ENCODE measurements at places on chromosomes 1 and 21.

GRCh38 chr1:173410133-173410793 is 66.9 kb upstream of the PRDX6 start:
- DNase-seq = no peak

DNA sequence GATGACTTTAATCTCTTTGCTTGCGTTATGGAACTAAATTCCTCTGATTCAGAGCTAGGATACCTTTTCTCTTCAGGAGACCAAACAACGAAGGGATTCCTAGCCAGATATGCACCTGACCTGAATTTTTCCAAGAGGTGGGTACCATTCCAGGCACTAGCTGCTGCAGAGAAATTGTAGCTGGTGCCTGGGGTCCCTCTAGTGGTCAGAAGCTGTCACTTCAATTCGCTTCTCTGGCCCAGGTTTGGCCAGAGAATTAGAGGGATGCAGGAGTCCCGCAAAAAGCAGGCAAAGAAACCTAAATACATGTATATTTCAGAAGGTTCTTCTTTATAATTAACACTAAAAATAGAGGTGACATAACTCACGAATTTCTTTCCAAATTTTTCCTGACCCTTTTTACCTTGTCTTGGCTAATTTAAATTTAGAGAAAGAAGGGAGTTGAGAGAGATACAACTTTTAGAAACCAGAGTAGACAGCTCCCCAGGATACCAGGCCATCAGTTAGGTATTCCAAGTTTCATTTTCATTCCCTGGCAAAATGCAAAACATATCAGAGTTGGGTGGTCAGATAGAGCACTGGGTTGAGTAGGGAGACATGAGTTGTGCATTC is 9.6 kb downstream of the ACKR1 start:
- DNase-seq = peak; percentile 45

GRCh38 chr1:158017800-158018595 is 24.6 kb downstream of the KIRREL1 start:
- DNase-seq = no peak

DNA sequence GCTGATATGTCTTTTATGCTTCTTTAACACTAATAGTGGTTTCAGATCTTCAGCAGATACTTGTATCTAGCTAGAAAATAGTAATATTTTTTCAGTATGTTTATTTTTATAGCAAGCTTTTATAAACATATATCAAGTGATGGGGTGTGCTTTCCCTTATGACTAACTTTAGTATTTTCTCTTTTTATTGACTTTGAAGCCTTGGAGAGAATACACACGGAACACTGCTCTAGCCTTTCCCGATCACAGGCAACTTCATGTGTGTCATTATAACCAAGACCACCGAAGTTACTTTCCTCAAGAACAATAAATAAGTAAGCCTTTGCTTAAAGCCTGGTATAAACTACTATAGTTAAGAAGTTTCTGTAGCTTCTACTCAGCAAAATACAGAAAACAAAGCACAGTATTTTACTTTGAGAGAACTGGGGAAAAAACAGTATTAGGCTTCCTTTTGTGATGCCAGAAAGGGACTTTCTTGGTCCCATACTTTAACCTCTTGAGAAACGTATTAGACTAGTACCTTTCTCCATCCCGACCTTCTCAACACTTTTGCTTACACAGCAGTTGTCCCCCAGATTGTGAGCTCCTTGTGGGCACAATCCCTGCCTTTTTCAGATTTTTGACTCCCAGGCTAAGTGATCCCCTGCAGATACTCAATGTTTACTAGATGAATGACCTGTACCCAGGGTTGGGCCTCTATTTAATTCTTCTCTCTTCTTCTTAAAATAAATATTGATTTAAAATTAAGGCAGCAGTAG is 3.3 kb downstream of the ADSS2 start:
- no peak for DNase-seq

DNA sequence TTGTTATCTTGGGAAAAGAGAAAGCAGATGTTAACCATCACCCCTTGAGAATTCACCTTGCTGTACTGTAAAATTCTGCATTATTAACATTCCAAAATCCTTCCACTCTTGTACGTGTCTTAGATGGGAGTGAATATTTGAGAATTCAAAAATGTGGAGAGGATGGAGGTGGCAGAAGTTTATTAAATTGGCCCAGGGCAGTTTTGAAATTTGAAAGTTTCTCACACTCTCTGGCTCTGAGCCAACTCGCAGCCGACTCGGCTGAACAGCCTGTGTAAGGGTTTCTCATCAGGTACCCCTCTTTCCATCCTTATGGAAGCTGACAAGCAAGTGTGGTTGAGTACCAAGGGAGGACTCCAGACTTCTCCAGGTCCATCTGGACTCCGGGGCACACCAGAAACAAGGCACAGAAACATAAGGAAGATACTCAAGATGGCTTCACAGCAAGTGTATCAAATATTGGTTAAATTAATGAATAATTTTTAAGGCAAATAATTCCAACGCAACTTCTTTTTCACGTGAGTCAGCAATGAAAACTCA is 45.1 kb downstream of the RRAGC start:
- DNase-seq = no peak

- no peak for DNase-seq
Measured at GRCh38 chr1:94562519-94563260, 21.1 kb upstream of the F3 start.

DNA sequence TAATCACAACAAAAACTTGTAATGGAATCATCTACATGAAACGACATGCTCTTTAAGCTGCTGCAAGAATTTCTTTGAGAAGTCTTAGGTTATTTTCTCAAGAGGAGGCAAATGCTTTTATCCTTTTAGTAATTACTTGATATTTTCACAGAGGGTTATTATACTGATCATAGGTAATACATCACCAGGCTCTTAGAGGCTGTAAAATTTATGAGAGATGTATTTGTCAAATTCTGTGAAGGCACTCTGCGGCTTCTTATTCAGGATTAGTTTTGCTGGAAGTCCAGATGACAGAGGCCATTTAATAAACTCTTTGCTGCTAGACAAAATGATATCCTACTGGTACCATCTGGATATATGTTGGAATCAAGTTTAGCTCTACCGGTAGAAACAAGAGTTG is 624.3 kb upstream of the BRINP3 start:
- no peak for DNase-seq

DNA sequence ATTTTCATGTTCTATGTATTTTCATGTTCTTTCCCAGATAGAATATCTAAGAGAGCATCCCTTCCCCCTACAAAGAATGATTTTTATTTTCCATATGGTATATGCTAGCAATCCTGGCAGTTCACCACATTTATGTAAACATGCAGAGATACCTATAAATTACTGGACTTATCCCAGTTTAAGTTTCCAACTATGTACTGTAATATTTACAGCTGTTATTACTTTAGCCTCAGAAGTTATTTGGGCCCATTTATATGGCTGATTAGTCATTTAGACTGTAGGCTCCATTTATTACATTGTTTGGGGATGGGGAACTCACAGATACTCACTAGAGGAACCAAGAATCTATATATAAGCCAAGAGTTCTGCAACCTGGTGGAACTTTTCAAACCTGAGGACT is 84.8 kb upstream of the WARS2 start:
- no peak for DNase-seq

DNA sequence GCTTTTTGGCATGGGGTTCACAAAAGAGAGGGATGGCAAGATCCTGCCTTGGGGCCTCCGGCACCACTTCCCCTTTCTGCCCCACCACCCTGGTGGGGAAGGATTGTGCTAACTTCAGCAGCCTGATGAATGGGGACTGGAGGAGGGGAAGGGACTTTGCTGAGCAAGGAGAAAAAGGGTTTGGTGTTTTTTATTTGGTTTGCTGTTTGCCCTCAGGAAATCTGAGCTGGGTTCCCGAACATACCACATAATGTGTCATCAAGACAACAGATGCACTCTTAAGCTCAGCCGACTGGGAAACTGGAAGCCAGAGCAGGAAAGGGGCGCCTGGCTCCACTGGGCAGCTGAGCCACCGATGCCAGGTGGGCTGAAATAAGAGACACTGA is 19.8 kb downstream of the OLFML2B start:
- peak; percentile 57 for DNase-seq

DNA sequence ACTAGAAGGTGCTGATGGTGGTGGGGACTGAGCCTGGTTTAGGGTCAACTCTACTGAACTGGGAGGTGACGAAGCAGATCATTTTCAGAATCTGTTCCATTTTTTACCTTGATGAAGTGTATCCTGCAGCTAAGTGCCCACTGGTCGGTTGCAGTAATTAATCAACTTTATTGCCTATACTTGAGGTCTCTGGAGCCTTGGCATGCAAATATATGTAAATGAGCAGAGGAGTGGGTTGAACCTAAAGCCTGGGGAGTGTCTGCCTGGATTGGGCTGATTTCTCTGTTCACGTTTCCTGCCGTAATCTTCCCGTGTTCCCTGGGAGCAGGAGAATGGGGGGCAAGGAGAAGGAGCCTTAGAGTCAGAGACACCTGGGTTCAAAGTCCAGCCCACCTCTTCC is 286.8 kb downstream of the PTPRU start:
- DNase-seq = no peak

DNA sequence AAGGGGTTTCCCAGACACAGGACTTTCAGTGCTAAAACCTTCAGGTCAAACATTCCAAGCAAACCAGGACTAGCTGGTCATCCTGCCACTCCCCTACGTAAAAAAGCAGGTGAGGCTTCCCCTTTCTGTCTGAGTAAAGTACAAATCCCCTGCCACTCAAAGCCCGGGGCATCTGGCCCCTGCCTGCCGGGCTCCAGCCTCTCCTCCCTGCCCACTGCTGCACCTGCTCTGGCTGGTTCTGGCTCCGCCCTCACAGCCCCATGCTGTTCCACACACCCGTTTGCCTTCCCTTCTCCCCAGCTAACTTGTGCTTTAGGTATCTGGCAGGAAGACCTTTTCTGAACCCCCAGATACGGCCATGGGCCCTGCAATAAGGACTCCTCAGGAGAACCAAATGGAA is 23.3 kb upstream of the S100A7 start:
- DNase-seq = no peak

DNA sequence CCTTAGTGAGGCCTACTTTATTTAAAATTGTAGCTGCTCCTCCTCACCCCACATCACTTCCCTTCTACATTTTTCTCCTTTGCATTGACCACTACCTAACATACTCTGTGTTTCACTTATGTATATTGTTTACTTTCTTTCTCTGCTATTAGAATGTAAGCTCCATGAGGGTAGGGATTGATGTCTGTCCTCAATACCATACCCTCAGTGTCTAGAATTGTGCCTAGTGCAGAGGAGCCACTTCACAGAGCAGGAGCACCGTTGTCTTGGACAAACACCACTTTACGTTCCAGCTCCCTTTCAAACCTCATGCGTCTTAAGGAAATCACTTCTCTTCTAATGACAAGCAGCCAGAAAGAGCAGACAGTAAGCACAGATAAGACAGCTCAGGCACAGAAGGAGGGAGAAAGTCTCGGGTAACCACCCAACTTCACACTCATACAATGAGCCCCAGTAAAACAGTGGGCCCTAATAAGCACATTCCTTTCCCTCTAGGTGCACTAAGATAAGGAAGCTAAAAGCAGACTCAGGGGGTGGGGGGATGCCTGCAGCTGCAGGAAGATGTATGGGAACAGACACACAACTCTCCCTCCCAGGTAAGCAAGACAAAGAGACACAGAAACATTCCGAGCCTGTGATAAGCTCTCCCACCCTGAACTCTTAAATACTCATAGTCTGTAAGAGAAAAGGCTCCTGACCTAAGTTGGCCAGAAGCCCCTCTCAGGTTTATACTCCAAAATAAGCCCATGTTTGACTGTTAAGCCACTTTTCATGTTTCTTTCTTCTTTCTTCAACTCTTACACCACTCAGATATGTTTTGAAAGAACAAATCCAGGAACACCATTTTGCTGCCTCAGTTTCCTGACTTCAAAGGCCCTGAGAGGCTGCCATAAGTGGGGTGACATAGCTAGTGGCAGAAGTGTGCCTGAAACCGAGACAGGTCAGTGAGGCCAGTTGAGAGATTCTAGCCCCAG is 7.1 kb upstream of the PLEKHM2 start:
- DNase-seq = no peak

- no peak for DNase-seq
Measured at GRCh38 chr1:11530731-11531311, 51.9 kb downstream of the DISP3 start.

DNA sequence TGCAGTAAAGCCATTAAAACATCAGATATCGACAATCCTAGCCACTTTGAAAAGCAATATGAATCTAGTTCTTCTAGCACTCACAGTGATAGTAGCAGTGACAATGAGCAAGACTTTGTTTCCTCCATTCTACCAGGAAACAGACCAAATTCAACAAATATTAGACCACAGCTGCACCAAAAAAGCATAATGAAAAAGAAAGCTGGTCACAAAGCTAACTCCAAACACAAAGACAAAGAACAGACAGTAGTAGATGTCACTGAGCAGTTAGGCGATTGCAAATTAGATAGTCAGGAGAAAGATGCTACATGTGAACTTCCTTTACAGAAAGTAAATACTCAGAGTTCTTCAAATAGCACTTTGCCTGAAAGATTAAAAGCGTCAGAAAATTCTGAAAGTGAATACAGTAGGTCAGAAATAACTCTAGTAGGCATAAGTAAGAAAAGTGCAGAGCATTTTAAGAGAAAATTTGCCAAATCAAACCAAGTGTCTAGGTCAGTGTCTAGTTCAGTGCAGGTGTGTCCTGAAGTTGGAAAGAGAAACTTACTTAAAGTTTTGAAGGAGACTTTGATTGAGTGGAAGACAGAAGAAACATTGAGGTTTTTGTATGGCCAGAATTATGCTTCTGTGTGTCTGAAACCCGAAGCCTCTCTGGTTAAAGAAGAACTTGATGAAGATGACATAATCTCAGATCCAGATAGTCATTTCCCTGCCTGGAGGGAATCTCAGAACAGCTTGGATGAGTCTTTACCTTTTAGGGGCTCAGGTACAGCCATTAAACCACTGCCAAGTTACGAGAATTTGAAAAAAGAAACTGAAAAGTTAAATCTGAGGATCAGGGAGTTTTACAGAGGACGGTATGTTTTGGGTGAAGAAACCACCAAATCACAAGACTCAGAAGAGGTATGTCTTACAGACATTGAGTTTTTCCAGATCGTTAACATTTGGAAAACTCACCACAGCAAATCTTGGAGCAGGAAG is 24.9 kb downstream of the RPAP2 start:
- DNase-seq = no peak

- DNase-seq = peak; percentile 38
Measured at GRCh38 chr1:47696737-47697441, 259.0 kb downstream of the FOXD2 start.
